ENCODE measurements at places on chromosomes 3 and 15.

GRCh38 chr3:167729591-167729990, 5.1 kb downstream of the PDCD10 start:
- DNase-seq, result no peak

DNA sequence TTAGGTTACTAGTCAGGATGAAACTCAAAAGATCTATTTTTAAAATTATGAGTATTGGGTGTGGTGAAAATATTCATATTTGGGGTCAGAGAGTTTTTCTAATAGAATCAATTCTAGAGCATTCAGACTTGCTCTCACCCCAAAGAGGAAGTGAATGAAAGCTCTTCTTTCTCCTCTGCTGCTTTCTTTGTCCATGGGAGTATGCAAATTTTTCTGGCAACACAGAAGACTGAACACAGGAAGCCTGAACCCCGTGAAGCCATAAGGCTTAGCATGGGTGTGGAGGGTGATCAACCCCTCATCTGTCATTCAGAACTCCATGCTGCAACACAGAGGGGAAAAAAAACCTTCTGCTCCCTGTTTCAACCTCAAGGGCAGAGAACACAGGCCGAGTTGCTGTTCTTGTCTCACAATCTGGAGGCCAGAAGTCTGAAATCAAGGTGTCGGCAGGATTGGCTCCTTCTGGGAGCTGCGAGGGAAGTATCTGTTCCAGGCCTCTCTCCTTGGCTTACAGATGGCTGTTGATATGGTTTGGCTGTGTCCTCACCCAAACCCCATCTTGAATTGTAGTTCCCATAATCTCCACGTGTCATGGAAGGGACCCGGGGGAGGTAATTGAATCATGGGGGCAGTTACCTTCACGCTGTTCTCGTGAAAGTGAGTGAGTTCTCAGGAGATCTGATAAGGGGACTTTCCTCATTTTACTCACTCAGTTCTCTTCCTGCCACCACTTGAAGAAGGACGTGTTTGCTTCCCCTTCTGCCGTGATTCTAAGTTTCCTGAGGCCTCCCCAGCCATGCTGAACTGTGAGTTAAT, 33.7 kb upstream of the CD47 start:
- DNase-seq, result peak; percentile 88

GRCh38 chr3:53628536-53629401, 134.4 kb downstream of the CACNA1D start:
- no peak for DNase-seq

- no peak for DNase-seq
Measured at GRCh38 chr3:128698211-128699047, 27.6 kb upstream of the RAB7A start.

GRCh38 chr3:21185816-21186314, 565.1 kb downstream of the ZNF385D start:
- no peak for DNase-seq

DNA sequence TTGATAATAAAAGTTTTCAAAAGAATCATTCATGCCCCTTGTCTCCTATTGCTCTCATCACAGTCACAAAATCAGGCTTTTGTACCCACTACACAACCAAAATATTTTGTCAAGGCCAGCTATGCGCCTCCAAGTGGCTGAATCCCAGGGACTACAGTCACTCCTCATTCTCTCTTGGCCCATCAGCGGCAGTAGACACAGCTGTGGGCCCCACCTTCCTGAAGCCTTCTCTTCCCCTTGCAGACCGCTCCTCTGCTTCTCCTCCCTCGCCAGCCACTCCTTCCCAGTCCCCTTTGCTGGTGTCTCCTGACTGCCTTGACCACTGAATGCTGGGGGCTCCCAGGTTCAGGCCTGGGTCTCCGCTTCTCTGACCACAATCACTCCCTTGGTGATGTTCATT, 52.1 kb downstream of the LSM3 start:
- no peak for DNase-seq

- DNase-seq, result no peak
Measured at GRCh38 chr15:29695489-29696167, 126.6 kb downstream of the TJP1 start.

- peak; percentile 78 for DNase-seq
Measured at GRCh38 chr3:126270145-126270811, 86.9 kb downstream of the KLF15 start.

GRCh38 chr3:195077611-195078540, 193.1 kb downstream of the XXYLT1 start:
- no peak for DNase-seq

DNA sequence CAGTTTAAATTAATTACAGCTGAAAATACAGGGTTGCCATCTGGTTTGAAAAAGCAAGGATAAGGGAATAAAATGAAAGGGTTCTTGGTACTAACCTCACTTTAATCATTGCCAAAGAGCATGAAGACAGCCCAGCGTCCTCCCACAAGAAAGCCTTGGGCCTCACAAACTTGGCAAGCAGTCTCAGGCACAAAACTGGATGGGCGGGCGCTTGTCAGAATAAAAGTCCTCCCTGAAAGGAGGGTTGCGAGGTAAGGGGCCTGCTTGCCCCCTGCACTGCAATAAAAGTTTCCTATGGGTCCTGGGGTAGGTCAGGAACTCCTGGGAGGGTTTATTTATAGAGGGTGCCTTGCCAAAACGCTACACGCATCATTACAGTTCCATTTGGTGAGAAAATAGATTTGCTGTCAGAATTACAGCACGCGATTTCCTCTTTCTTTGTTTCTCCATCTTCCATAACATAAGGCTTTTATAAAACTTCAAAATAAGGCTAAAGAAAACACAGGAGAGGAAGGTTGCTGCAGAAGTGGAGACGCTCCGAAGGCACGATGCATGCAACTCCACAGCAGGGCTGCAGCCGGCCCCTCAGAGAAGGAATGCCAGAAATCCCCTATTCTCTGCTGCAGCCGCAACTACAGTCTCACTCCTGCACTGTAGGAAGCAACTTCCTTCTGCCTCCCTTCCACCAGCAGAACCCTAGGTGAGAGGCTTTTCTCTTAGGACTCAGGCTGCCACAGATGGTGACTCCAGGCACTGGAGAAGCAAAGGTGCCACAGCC, 61.3 kb downstream of the VGLL4 start:
- no peak for DNase-seq

DNA sequence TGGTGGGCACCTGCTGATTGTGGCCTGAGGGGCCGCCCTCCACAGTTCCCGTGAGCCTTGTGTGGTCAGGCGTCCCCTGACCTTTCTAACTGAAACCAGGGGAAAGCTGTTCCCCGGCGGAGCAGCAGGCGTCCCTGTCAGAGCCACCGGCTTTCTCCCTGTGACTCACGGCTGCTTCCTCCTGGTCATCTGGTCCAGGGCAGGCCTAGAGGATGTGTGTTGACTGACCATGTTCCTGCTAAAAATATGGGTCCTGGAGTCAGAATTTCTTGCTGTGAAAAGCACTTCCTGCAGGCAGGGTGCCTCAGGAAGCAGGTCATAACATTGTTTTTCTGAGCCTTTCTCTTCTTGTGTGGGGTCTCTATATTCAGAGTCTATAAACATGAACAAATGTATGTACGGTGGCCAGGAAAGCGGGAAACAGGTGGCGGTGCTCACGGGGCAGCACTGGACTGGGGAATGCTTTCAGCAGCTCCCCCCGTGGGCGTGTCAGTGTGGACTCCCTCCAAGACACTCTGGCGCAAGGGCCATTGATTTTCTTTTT, 38.4 kb upstream of the CGNL1 start:
- DNase-seq, result peak; percentile 5
